Stimulated activated CD8-positive, alpha-beta memory T cell treated with anti-CD3 and anti-CD28 coated beads, Interleukin-7, amount 100 ng/mL, for 24 hours (primary cell): ENCODE measurements at places on chromosomes 11 and 22.

DNA sequence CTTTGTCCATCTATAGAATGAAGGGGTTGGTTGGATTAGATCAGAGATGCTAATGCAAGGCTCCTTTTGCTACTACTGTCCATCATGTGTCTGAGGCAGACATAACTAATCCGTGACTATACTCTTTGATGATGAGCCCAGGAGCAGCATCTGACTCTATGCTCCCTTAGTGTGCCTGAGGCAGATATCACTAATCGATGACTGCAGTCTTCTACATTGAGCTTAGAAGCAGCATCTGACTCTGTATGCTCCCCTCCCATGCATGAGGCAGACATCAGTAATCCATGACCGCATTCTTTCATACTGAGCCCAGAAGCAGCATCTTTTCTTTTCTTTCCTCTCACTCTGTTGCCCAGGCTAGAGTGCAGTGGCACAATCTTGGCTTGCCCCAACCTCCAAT, 4.2 kb downstream of the TCN2 start:
- DNase-seq = no peak

DNA sequence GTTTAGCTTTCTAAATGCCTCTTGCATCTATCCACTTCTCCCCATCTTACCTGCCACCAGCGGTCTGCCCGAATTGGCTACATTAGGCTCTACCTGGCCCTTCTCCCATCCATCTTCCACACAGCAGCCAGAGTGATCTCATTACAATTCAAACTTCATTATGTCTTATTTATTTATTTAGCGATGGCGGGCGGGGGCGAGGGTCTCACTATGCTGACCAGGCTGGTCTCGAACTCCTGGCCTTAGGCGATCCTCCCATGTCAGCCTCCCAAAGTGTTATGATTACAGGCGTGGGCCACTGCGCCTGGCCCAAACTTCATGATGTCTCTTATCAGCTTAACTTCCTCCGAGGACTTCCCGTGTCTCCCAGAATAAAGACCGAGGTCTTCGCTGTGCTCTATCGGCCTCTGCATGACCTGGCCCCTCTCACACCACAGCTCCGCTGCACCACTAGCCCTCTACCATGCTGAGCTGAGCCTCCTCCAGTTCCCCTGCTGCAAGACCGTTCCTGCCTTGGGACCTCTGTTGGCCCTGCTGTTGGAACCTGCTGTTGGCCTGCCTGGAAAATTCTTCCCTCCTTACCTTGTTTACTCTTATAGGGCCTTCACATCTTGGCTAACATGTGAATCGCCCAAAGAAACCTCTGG, 870 bp upstream of the CTTN start:
- DNase-seq = no peak

GRCh38 chr11:15720460-15720859, 605.7 kb downstream of the INSC start:
- DNase-seq = no peak

DNA sequence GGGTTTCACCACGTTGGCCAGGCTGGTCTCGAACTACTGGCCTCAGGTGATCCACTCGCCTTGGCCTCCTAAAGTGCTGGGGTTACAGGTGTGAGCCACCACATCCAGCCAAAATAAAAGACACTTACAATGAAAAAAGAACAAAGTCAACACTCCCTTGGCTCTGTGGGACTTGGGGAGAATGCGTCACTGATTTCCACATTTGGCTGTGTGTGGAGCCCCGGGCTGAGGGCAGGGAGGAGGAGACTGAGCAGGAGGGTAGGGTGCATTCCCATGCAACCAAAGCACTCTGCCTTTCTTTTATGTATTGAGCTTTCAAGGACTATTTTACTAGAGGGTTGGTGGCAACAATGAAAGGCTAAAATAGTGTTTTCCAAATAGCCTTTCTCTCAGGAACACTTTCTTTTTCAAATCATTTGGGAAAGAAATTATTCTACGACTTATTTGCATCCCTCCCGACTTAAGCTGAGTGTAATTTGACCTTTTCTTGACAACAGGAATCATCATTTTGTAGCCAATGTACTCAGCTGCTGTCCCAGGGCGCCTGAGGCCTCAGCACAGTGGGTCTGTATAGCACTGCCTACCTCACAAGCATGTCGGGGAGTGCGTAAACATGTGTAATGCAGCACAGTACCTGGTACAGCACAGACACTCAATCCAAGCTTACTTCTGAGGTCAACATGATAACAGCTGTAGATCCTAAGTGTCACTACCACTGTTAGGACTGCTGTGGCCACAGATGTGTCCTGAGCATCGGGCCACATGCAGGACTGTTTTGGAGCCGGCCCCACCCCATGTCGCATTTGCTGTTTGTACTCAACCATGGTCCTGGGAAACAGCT, 10.1 kb upstream of the SERPIND1 start:
- no peak for DNase-seq

DNA sequence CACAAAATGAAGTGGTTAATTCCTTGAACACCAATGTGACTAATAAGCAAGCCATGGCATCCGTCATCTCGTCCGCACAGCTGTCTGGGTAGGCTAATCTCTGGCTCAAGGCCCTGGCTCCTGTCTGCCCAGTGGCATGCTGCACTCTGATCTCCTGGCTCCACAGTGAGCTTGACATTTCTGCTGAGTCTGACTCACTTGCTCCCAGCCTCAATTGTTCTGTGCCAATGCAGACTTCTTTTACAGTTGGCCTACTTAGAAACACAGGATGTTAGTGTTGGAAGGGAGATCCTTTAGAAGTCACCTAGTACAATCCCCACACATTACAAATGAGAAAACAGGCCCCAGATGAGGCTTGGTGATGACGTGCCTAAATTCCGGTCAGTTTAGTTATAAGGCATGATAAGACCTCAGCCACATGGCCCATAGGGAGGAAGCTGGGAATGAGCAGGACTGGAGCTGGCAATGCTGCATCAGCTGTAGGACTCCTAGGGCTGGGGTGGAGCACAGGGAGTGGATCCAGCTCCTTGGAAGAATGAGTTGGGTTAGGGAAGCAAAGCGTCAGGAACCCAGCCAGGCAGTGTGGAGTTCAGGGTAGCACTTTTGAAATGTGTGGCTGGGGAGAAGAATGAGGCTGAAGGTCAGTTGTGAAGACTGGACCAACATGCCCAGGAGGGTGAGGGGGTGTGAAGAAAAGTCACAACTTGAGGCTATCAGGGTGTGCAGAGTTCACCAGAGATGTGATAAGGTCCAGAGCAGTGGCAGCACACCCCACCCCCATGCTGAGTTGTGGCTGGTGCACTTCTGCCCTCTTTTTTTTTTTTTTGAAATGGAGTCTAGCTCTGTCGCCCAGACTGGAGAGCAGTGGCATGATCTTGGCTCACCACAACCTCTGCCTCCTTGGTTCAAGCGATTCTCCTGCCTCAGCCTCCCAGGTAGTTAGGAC, 70.2 kb upstream of the EED start:
- no peak for DNase-seq

DNA sequence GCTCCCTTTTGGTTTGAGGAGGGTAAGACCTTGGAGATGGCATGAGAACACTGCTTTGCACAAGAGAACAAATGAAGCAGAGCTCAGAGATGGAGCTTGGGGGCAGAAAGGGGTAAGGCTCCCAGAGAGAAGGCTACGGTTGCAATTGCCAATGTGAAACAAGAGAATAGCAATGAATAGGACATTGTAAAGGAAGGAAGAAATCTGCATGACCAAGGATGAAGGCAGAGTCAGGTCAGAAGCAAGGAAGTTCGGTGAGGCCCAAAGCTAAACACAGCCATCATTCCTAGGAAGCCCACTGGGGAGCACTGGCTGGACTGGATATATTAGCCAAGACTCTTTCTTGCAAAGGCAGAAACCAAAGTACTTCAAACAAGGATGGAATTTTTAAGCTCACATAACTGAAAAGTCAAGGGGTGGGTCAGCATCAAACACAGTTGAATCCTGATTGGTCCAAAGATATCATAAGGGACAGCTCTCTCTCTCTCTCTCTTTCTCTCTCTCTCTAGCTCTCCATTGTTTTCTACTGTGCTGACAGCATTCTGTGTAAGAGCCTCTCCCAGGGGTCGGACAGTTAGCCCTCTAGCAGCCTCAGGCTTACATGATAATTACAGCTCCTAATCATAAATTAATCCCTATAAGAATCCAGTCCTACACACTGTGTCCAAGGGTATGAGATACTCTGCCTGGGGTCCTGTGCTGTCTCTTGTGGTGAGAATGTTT, 484.3 kb downstream of the SOX6 start:
- DNase-seq = no peak
